Left lobe of liver (tissue), 2 donors: ENCODE measurements at places on chromosomes 4 and X. TPM values are rescaled to one million over a fixed set of nuclear protein-coding genes. Genes with fewer than 3 reads are reported as not detected.

DNA sequence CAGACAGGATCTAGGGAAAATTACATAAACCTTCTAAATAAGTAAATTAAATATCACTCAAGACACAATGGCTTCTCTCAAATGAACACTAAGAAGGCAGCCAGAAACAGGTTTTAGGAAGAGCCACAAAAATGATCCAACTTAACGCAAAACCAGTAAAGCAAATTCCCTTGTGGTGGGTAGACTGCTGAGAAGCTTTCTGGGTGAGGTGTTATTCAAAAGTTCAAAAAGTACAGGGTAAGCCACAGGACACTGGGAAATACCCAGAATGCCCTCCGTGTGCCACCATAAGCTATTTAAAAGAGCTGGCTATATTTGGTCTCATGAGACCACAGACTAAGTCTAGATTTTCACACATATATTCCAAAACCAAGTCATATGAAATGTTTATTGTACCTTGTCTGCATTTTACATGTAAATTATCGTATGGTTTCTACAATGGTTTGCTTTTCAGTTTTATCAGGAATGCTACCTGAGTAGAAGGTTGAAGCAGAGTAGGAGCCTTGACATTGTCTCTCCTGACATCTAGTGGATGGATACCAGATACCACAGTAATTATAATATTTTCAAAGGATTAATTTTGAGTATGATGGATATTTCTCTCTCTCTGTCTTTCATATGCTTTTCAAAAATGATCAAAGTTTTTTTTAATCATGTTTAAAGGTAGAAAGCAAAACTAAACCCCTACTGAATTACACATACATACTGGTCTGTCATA, 109.3 kb upstream of the KLHL13 start:
- DNase-seq, result no peak

CSAG2 gene
- total RNA-seq, result not detected

DNA sequence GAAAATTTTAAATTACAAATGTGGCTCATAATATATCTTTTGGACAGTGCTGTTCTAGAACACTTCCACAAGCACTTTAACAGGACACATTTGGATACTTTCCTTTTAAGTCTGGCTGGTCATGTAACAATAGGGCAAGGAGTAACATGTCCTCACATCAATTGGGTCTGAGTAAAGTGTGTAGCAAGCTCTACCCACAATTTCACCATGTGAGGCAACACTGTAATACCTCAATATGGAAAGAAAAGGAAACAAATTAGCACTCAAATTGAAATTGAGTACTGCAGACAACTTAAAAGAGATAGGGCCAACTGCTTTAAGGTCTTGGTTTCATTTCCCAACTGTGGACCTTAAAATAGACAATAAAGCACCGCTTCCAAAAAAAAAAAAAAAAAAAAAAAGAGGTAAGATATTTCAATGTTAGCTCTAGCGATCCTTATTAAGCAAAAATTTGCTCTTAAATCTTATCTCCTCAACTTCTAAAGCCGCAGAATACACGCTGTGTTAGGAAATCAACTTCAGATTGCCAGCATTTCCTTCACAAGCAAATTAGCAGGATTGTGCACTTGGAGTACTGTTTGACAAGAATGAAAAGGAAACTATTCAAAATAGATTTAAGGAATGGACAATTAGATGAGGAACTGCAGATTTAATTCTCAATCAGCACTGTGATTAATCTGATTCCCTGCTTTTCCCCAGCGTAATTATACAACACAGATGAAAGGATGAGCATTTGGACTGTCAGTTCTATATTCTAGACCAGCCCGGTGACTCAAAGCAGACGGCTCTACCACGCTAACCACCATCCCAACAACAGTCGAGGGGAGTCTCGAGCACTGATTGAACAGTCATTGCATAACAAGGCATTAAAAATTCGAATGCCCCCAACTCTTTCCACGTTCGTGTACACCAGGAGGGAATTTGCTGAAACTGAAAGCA, 1.6 kb downstream of the CASK start:
- no peak for DNase-seq

DNA sequence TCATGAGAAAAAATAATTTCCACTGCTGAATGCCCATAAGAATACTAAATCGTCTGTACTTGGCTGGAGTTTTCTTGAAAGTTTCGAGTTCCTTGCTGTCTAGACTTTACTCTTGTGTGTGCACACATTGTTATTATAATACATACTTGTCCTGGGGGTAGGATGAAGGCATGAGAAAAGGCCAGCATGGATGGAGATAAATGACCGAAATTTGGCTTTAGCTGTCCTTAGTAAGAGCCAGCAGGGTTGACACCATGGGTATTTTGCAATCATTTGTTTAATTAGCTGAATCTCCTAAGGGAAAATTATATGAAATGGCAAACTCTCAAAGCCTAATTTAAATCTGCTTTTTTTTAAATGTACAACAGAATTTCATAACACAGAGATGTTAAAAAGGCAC, 641.6 kb downstream of the ADGRL3 start:
- DNase-seq, result no peak

DNA sequence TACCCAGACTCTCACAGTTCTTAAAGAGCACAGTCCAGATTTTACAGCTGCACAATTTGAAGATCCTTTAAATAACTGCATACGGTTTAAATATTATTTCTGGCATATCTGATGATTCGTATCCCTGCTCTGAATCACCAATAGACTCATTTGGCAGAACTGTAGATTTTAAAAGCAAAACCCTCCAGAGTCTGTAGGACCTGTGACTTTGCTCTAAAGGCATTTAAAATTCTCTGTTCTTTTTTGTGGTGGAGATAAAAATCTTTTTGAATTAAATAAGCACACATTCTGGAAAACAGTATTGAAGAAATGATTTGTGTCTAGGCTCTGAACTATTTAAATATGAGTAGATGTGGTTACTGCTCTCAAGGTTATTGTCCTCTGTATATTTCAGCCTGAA, 246.2 kb upstream of the PITX2 start:
- DNase-seq, result no peak

AFP gene
- 3.3 TPM for total RNA-seq

GRCh38 chr4:18645351-18645750, 623.8 kb upstream of the LCORL start:
- no peak for DNase-seq
